ENCODE measurements at places on chromosomes 12 and 14.

- DNase-seq: no peak
Observed at GRCh38 chr14:73634011-73634833, 10.6 kb upstream of the DNAL1 start.

GRCh38 chr12:117063162-117063911, 35.9 kb downstream of the TESC start:
- no peak for DNase-seq

DNA sequence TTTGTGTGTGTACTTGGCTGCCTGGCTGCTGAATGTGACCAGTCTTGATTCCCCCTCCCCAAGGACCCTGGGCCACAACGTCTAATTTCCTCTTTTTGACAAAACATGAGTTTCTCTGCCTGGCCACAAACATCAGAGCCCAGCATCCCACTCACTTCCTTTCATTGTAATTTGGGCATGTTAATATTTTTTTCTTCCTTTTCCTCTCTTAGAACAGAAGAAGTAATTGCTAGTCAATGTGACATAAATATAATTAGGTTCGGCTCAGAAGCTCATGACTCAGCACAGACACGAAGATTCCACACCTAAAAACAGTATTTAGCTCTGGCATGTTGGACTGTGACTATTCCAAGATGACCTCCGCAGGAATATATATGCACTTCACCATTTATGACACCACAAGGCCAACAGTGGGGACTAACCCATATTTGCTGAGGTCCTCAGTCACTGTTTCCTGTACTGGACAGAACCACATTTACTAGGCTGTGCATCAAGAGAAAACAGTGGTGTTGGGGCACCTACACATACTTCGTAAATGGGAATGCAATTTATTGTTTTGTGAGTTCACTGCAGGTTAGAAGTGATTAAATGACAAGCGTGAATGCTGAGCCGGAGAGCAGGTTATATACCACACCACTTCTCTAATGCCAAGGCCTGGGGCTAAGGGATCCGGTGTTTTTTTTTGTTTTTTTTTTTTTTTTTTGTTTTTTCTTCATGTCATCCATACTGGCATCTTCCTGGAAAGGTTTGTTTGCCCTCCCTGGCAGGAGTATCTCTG, 4.2 kb downstream of the GSG1 start:
- DNase-seq: no peak

DNA sequence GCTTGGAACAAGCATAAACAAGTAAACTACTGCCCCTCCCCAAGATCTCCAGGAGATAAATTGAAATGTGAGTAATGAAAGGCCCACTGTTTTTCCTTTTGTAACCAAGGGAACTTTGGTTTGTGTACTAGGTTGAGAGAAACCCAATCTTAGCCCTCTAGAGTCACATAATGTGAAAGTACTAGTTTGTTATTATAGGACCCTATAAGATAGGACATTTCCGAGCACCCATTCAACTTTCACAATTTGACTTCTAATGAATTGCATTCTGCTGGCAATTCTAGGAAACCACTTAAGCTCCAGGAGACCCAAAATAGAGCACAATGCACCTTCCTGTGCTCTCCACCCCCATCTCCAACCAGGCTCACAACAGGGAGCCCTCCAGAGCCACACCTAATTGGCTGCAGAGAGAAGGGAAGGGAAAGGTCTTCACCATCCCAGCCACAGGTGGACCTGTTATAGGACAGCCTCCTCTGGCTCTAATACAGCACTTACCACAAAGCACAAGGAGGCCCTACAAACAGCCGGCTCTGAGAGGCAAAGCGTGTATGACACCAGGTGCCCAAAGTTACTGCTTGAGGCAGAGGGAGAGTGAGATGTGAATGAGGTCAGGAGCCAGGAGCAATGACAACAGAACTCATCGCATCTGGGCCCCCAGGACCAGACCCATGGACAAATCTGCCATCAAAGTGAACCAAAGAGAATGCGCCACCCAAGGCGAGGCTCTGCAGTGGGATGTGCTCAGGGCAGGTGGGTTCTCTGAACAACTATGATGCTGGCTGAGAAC, 163.3 kb upstream of the NTF3 start:
- no peak for DNase-seq

GRCh38 chr12:105426766-105427165, 96.3 kb downstream of the C12orf75 start:
- no peak for DNase-seq

DNA sequence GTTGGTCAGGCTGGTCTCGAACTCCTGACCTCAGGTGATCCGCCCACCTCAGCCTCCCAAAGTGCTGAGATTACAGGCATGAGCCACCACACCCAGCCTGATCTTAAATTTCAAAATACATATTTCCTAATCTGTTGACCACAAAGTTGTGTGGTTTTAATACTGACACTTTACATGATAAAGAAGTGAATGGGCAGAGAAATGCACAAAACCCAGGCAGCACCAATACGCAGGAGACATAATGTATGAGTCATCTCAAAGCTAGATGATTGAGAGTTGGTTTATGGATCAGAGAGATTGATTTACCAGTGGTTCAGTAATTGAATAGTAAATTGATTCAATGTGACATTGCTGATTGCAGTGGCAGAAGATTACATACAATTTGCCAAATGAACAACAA, 19.2 kb upstream of the PPP2R5E start:
- DNase-seq: no peak

- no peak for DNase-seq
Observed at GRCh38 chr12:110281549-110282299, 677 bp downstream of the ATP2A2 start.

- no peak for DNase-seq
Observed at GRCh38 chr12:124371970-124372555, 77.2 kb downstream of the RFLNA start.

GRCh38 chr14:33529787-33530757, 420.8 kb downstream of the EGLN3 start:
- DNase-seq: no peak

DNA sequence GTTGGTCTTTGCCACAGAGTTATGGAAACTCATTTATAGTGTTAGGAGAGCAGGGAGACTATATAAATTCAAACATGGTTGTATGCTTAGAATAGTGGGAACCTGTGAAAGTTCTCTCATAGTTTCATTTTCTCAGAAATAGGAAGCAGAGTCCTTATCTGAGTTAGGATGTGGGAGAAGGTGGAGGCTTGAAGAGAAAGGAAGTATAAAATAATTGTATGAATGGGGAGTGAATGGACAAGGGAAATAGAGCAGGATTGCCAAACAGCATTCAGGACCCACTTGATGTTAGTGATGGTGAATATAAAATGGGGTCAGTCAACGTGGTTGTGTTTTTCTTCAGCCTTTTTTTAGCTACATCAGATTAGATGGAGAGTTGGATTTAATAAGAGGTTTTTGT, 34.0 kb upstream of the TPH2 start:
- DNase-seq: no peak

DNA sequence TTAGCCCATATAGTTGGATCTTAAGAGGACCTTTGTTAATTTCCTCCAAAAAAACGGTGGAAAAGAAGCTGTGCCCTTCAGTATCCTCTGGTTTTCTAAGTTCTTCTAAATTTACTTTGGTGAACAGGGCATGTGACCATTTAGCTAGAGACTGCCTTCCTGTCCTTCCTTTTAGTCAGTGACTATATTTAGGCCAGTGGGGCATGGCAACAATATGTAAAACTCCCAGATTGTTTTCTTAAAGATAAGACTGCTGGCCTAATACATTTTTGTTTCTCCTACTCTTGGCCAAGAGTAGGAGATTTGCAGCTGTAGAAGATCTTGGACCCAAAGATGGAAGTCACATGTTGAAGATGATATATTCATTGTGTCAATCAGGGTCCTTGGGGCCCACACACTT, 325.1 kb upstream of the DCN start:
- DNase-seq: no peak

- DNase-seq: no peak
Observed at GRCh38 chr12:13223941-13224340, 27.4 kb downstream of the EMP1 start.

DNA sequence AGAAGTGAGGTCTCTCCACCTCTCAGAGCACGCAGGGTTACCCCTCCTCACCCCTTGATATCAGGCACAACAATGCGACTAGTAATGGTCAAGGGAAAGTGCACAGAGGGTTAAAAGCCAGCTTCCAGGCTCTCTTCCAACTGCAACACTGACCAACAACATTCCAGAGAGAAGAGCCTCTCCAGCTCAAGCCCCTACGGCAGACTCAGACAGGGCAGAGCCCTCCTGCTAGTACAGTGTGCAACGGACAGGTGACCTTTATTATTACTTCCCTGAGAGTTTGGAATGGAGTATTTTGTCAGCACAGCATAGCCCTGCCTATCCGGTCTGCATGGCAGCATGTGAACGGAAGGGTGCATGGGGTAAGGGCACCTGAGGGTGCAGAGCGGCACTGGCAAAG, 73.0 kb downstream of the PTPN21 start:
- no peak for DNase-seq

GRCh38 chr14:81834308-81834707, 300.7 kb upstream of the SEL1L start:
- no peak for DNase-seq

GRCh38 chr14:38848243-38848935, 254.6 kb downstream of the SEC23A start:
- DNase-seq: no peak

DNA sequence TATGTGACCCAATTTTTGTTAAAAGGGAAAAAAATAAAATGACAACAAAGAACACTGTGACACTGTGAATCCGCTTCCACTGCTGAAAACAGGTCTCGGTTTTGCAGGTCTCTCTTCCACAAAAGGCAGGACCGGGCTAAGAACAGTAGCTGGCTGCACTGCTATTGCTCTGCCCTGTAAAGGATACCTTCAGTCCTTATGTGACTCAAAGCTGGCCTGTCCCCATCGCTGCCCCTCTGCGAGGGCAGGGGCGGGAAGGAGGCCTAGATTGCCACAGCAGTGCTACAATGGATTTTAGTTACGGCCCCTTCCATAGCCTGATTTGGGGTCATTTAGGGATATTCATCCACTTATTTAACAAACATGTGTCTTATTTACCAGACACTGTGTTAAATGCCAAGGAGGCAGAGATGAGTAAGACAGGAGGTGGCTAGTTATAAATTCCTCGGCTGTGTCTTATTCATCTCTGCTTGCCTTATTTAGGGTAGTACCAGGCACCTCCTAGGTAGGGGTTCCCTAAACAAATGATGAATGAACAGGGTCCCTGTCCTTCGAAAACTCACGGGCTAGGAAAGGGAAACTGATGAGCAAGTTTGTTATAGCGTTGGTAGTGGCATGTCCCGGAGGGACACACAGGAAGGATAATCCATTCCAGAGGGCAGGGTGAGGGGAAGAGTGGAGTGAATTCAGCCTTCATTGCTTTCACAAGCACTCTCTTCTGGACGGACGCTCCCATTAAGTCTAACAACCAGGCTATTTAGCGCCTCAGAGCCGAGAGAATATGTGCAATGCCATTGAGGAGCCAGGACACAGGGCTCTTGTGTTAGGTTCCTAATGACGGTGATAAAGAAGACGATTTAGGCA, 73.3 kb downstream of the EID3 start:
- no peak for DNase-seq

- no peak for DNase-seq
Observed at GRCh38 chr14:53954551-53955228, 1.9 kb downstream of the BMP4 start.

DNA sequence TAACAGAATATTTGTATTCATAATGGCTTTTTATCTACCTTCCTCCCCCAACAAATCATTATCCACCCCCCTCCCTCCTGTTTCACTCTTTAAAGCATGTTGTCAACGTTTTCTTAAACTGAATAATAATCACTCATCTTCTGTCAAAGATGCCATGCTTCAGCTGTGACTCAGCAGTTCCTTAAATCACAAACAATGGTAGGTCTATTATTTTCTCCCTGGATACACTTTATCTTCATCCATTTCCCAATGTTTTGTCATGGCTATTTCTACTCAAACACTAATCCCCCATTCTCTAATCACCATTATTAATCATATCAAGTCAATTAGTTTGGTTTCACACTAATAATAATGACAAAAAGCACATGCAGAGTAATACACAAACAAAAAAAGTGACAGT, 6.5 kb downstream of the CLEC12B start:
- no peak for DNase-seq

GRCh38 chr14:91374287-91374878, 43.2 kb downstream of the CCDC88C start:
- DNase-seq: no peak

- DNase-seq: no peak
Observed at GRCh38 chr12:68119724-68120211, 39.8 kb downstream of the IFNG start.

GRCh38 chr14:85175556-85175955, 354.4 kb upstream of the FLRT2 start:
- DNase-seq: no peak

DNA sequence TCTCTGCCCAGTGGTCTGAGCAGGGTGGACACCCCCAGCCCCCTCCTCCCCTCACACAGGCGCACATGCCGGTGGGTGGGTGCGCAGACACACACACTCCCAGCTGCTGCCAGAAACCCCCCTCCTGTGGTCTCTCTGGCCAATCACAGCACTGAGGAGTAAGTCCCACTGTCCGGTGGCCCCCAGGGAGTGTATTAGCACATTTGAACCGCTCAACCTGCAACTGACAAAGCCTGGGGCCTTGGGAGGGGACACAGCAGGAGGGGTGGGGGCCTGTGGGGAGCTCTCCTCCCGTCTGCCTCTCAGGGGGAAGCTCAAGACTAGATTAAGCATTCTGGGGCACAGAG, 11.7 kb downstream of the FIGNL2 start:
- no peak for DNase-seq

- DNase-seq: no peak
Observed at GRCh38 chr14:57293866-57294837, 25.4 kb downstream of the AP5M1 start.

DNA sequence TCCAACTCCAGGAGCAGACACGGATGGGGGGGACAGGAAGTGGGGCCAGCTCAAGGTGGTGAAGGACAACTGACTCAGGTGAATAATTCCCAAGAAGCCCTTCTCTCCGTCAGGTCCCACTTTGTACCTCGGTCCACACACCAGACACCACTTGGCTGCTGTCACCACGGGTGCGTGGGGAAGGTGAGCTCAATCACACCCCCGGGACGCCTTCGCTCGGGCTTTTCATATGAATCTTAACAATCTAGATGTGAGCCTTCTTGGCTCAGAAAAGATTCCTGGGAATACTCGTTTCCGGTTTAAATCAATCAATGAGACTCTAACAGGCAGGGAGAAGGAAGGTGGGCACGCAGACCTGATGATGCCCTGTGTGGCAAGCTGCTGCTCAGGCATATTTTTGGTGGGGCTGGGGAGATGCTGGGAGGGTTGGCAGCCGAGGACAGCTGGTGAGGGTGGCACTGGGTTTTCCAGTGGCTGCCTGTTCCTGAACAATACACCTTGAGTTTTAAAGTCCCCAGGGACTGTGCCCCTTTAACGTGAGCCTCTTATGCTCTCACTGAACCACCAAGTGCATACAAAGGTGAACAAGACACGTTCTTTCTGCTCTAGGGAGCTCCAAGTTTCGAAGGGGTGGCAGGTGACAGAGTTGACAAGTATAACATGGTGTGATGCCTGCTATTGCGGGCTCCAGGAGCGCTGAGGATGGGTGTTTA, 5.1 kb downstream of the TESC start:
- no peak for DNase-seq

GRCh38 chr12:115456946-115457689, 773.1 kb upstream of the TBX3 start:
- DNase-seq: no peak

- no peak for DNase-seq
Observed at GRCh38 chr12:83971781-83972180, 940.8 kb downstream of the SLC6A15 start.

GRCh38 chr14:92595267-92595666, 81.7 kb downstream of the RIN3 start:
- no peak for DNase-seq

Data from T-helper 17 cell (primary cell).